ENCODE measurements at places on chromosomes 5 and 9.

DNA sequence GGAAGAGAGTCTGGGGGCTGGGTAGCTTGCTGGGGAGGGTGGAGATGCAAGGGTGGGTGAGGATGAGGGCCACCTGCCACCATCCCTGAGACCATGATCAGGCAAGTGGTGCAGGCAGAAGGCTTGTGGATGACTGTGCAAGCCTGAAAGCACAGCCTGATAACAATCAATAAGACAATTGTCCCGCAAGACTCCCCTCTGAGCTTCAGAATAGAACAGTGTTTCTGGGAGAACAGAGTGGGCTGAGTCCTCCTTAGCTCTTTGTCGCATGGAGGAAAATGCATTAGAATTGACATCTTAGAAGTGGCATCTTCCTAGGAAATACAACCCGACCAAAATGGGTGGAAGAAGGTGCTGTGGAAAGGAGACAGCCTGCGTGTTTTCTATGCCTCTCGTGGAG is 6.6 kb downstream of the GADD45G start:
- DNase-seq = no peak

DNA sequence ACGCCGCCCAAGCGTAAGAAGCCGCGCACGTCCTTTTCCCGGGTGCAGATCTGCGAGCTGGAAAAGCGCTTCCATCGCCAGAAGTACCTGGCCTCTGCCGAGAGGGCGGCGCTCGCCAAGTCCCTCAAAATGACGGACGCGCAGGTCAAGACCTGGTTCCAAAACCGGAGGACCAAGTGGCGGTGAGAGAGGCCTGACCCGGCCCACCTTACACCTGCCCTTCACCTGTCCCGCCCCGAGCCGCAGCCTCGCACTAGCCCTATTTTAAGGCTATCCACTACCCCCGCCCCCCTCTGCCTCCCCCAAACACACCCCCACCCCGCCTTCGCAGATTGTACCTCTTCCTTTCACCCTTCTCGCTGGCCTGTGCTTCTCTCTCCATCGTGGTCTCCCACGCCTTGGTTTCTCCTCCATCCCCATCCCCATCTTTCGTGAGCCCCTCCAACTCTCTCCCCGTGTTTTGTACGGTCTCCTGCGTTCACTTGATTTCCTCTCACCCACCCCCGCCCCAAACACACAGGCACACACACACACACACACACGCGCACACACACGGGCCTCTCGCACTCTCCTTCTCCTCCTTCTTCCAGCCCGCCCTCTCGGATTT is 1.3 kb downstream of the TLX3 start:
- no peak for DNase-seq

DNA sequence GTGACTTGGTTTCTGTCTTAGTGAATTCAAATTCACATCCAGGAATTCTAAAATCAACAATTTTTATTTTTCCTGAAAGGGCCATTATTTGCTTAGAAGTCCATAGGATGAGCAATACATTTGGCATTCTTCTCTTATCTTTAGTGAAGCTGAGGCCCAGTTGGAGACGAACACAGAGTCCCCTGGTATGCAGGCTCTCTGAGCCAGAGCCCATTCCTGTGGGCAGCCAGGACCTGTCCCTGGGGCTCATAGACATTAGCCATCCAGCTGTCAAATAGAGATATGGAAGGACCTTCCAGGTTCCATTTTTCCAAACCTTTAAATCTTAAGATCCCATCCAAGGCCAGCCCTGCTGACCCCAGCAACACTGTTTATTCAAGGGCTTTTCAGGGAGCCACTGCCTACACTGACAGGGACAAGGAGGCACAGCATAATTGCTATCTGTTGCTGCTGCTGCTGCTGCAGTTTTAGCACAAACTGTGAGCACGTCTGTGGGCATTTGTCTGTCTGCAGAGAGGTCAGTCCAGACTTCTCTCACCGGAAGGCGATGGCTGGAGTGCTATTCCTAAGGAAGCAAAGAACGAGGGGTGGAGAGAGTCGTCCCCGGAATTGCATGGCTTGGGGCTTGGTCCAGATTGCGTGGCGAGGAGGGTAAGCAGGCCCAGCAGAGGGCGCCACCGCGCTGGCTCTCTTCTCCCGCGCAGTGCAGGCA is 639.0 kb downstream of the CCDC171 start:
- no peak for DNase-seq

DNA sequence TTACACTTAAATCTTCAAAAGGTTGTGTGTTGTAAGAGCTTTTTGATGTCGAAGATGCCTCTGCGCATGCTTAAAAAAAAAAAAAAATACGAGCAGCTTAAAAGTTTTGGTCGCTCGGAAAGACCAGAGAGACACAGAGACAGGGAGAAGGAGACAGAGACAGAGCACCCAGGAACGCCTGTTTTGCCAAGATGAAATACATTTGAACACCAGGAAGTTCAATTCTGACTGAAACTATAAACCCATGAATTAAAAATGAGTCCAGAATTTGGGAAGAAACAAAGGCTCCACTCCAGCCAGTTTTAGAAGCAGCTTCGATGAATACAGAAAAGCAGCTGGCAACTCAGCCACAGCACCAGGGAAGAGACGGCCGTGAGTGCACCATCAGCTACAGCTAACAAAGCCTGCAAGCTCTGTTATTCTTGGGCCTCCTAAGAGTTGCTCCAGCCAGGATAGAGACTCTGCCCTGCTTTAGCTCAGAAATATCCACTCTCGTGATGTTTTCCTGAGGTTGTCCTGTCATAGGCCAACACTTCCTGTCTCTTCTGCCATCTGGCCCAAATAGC is 2.5 kb upstream of the ZNF474 start:
- DNase-seq = no peak

GRCh38 chr5:150801117-150801927 is 22.8 kb downstream of the SMIM3 start:
- DNase-seq = peak; percentile 7

GRCh38 chr9:124011460-124012301 is at the start of gene LHX2:
Gene LHX2, plus strand, starts transcription at chr9:124011768. Its CDS starts 581 bp downstream, at chr9:124012349.
- no peak for DNase-seq

Measured in cerebellar nuclear complex (tissue), 1 donor.